Activated CD4-positive, CD25-positive, alpha-beta regulatory T cell treated with anti-CD3 and anti-CD28 coated beads, Interleukin-2, amount 50 U/mL, for 24 hours (primary cell): ENCODE measurements at places on chromosomes 2 and 18.

DNA sequence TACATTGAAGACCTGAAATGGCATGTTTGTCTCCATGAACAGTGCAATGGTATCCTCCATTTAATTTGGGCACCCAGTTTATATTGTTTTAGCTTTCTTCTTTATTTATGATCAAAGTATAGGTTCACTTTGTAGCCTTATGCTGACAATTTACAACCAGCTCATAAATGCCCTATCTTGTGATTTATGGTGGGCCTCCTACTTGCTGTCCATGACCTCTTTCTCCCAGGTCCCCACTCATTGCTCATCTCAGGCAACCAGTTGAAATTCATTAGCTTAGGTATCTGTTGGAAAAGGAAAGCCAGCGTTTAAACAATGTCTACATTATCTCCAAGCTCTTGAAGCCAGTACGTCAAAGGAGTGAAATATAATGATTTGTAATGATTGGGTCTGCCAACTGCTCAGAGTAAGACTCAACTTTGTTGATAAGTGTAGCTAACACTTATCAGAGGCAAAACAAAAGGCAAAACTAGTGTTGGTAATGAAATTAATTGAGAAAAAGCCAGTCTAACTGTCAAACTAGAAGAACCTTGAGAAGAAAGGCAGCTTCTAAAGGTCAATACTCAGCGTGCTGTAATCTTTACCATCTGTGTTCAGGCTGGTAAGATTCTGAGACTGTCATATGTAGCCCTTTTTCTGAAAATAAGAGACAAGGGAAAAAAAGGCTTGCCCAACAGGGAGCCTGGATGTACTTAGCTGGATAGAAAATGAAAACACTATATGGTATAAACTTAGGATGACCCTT lies 695.9 kb downstream of the EPHA4 start:
- no peak for ATAC-seq

GRCh38 chr18:36041146-36041545 lies 26.2 kb downstream of the RPRD1A start:
- no peak for ATAC-seq

GRCh38 chr18:48356909-48357631 lies 52.1 kb downstream of the ZBTB7C start:
- ATAC-seq = no peak

GRCh38 chr2:158056875-158057274 lies 44.8 kb upstream of the UPP2 start:
- no peak for ATAC-seq

GRCh38 chr2:231177156-231178025 lies 21.0 kb upstream of the ARMC9 start:
- ATAC-seq = no peak

GRCh38 chr2:38514603-38515154 lies 88.0 kb downstream of the HNRNPLL start:
- ATAC-seq = no peak

DNA sequence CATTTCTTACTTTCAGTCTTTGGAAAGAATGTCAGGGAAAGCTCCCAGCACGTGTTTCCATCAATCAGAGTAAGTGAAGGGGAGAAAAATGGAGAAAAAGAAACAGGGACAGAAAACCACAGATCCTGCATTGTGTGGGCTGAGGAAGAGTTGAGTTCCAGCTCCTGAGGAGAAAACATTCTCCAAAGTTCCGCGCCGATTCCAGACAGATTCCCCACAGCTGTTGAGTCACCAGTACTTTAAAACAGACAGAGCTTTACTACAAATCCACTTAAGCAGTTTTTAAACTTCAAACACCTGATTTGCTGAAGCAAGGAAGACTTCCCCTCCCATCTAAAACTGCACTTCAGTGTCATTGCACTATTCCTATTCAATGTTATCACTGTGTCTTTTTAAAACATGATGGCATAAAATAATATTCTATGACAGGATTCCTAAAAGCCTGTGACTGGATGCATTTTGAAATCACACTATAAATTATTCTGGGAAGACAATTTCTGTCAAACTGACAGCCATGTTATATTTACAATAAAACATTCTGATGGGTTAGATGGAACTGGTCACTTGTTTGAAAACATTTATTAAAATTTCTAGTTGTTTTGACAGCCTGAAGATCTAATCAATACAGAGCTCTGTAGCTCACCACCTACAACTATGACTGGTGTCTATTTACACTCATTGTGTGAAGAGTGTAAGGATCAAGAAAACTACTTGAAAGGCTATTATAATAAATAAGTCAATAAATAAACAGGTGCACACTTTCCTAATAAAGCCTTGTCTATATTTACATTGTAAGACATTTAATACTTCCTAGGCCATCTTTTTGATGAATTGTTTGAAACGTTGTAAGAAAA lies 40.9 kb downstream of the TCF4 start:
- no peak for ATAC-seq

DNA sequence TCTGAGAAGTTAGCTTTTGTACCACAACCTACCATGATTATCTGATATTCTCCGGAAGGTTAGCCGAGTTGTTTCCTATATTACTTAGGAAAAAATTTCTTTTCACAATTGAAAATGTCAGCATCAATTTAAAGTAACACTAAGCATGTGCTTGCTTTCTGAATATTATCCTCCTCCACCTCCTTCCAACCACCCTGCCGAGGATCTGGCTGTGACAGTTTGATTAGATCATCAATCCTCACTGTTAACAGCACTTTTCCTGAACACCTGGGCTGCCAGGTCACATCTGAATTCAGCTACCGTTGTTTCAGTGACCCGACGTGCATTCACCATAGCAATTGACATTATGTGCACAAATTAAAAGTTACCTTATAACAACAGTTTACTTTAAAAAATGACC lies 207.0 kb downstream of the ZNF407 start:
- no peak for ATAC-seq
